ENCODE measurements at places on chromosomes 3 and 15.

GRCh38 chr3:16945330-16945729 is 60.6 kb downstream of the PLCL2 start:
- DNase-seq: no peak

DNA sequence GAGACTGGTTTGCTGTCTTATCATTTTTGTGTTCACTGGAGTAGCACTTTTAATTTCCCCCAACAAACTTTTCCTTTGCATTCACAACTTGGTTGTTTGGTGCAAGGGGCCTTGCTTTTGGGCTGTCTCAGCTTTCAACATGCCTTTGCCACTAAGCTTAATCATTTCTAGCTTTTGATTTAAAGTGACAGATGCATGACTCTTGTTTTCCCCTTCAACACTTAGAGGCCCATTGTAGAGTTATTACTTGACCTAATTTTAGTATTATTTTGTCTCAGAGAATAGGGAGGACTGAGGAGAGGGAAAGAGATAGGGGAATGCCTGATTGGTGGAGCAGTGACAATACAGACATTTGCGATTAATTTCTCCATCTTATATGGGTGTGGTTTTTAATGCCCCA is 340.1 kb upstream of the MANF start:
- DNase-seq: no peak

- DNase-seq: no peak
These were observed 77.4 kb downstream of the SLTM start for GRCh38 chr15:58856086-58856485.

GRCh38 chr15:80031841-80032240 is 27.6 kb upstream of the ZFAND6 start:
- no peak for DNase-seq

DNA sequence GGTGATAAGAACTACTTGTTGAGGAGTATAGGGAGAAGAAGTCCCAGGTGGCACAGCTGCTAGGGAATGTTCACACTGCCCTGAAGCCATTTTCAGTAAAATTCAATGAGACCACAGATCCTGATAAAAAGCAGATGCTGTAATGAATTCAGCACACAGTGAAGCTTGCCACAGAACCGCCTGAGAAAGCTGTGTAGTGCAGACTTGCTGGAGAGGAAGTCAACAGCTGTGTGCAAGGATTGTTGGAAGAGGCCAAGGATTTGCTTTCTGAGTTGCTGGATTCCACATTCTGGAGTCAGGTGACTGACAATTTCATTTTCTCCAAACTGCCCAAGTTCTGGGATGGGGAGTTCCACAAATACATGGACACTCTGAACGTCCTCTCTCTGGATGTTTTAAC is 70.9 kb downstream of the ANP32A start:
- DNase-seq: no peak

DNA sequence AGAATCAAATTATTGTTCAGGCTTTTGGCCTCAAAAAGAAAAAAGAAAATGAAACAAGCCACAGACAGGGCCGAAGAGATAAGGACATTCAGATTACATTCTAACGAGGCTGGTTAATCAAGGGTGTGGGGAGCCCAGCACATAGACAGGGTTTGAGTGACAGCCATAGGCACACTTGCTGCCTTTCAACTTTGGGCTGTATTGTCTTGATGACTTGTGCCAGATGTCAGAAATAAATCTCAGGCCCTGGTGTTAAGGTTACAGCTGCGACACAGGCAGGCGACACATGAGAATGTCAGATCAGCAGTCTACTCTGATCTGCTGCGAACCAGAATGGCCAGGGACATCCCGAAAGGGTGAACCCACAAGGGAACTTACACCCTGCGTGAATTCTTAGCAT is 231.2 kb upstream of the ARRDC4 start:
- DNase-seq: no peak

All from omental fat pad (tissue), 4 donors.